ENCODE measurements at places on chromosomes 2 and 18.

GRCh38 chr2:27441958-27442919 is at the start of gene KRTCAP3:
Gene KRTCAP3 (plus strand): TSS chr2:27442381. CDS start chr2:27442413, 32 bp downstream.
- DNase-seq = no peak

GRCh38 chr2:16640867-16641266 is 24.8 kb downstream of the CYRIA start:
- no peak for DNase-seq

GRCh38 chr2:101985101-101985792 is 6.5 kb upstream of the IL1R2 start:
- peak; percentile 22 for DNase-seq

DNA sequence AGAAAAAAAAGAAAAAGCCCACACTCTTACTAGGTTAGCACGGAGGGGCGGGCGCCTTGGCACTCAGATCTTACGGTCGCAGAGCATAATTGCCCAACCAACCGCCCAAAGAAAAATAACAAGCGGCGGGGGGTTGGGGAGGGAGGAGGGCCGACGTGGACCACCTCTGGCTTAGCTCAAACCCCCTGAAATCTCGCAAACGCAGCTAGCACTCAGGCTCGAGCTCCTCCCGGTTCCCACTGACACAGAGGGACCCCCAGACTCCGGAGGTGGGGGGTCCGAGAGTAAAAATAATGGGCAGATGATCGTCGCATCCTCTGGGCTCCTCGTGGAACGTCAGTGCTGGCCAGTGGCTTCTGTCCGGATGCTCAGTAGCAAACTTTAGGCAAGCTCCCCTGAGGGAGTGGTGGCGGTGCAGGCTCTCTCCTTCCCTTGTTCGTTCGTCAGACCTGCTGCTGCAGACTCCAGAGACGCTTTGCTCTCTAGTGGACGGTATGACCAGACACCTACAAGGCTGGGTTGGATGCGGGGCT is 12.0 kb downstream of the CATIP start:
- DNase-seq = peak; percentile 75

- DNase-seq = peak; percentile 88
Observed at GRCh38 chr18:11689669-11690565, 853 bp downstream of the GNAL start.
